ENCODE measurements at places on chromosomes 13 and 19.

GRCh38 chr19:18464646-18465045 is 26.7 kb upstream of the ISYNA1 start:
- no peak for DNase-seq

GRCh38 chr19:2046046-2046907 is 4.8 kb downstream of the MKNK2 start:
- peak; percentile 10 for DNase-seq

DNA sequence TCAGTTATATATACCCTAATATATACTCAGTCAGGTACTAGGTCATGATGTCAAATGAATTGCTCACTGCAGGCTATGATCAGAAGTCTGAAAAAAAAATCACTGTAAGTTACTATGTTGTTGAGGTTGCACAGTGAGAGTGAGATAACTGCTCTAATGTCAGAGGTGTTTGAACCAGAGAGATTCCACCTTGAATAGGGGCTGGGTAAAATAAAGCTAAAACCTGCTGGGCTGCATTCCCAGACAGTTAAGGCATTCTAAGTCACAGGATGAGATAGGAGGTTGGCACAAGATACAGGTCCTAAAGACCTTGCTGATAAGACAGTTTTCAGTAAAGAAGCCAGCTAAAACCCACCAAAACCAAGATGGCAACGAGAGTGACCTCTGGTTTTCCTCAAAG is 10.2 kb downstream of the EPSTI1 start:
- no peak for DNase-seq

- no peak for DNase-seq
Measured at GRCh38 chr13:106117035-106117434, 418.4 kb downstream of the EFNB2 start.

DNA sequence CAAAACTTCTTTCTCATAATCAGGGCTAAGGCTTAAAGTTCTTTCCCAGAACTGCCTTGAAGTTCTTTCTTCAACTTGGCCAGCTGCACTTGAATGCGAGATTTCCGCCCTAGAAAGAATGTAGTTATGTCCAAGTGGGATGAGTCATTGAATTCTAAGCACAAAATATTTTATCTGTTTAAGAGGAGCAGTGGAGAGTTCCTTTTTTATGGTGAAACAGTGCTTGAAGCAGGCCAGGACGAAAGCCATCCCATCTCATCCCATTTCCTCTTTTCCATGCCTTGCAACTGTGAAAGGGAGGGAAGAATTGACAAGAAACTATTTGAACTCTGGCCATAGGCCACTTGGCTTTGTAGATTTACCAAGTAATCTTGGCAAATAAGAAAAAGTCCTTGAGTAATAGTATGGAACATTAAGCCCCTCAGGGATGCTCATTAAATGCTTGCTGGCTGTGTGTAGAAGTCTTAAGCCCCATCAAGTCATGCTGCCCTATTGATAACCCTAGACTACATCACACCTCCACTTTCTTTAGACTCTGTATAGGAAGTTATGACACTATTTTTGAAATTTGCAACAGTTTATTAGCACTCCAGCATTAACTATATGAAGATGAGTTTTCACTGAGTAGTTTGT is 174.5 kb downstream of the KCTD12 start:
- DNase-seq: no peak

- DNase-seq: no peak
Measured at GRCh38 chr19:57327993-57328392, 7.7 kb downstream of the ZNF543 start.

- no peak for DNase-seq
Measured at GRCh38 chr13:38905081-38905480, 85.5 kb downstream of the STOML3 start.

DNA sequence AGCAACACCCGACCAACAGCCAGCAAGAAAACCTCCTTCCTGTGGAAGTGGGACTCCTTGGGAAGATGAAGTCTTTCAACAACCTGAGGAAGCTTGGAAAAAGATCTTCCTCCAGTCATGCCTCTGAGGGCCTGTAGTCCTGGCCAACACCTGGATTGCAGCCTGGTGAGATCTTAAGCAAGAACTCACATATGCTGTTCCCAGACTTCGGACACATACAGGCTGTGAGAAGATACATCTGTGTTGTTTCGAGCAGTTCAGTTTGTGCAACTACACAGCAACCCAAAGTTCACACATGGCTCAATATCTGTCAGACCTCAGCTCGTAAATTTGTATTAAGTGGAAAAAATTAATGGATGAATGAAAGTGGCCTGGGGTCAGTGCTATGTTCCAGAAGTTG is 65.1 kb upstream of the UBAC2 start:
- no peak for DNase-seq

- DNase-seq: no peak
Measured at GRCh38 chr13:25890671-25891212, 161.1 kb downstream of the SHISA2 start.

GRCh38 chr19:32908641-32909190 is 39.1 kb upstream of the SLC7A9 start:
- no peak for DNase-seq

GRCh38 chr19:16446108-16446723 is 25.6 kb downstream of the EPS15L1 start:
- no peak for DNase-seq

DNA sequence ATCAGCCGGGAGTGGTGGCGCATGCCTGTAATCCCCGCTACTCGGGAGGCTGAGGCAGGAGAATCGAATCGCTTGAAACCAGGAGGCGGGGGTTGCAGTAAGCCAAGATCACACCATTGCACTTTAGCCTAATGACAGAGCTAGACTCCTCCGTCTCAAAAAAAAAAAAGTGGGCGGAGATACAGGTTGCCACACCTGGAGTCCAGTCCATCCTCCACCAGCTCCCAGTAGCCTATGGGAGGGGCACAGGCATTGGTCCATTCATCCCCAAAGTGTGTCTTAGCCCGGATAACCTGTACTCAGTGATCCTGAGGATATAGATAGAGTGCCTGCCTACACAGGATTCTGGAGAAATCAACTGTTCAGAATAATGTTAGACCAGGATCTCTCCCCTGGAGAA is 3.4 kb upstream of the DOT1L start:
- no peak for DNase-seq

- DNase-seq: no peak
Measured at GRCh38 chr13:99155821-99156220, 44.8 kb upstream of the UBAC2 start.

DNA sequence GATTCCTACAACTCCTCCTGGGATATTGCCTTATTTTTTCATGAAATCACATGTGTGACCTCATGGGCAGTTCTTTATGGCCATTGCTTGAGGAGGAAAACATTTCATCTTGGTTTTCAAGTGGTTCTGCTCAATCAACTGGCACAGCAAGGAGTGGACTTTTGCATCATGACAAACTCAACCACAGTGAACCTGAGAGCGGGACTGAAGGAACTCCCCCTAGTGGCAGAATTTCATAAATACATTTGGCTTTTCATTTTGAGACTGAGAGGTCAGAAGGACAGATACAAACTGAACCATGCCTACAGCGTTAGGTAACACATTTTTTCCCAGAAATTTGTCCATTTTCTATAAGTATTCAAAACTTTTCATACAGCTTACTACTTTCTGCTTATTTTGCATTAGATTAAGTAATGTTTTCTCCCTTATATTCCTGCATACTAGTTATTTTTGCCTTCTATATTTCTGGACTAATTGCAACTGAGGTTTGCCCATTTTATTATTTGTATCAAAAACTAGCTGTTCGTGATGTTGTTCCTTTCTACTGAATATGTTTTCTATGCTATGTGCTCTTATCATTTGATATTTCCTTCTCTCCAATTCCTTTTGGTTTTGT is 13.4 kb upstream of the SIGLEC12 start:
- peak; percentile 26 for DNase-seq

- no peak for DNase-seq
Measured at GRCh38 chr13:75236774-75237173, 245.2 kb downstream of the TBC1D4 start.

DNA sequence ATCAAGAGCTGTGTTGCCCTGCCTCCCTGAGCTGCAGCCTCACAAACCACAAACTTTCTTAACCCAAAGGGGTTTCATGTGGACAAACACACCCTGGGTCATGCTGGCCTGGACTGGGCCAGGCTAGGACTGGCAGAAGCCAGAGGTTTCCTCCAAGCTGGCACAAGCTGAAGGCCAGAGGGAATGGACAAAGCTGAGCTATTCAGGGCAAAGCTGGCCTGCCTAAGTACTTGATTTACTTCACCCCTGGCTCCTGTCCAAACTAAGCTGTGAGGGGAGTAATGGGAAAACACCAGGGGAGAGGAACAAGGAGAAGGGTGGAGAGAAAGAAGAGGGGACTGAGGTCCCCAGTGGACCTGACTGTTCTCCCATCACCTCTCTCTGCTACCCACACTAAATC is 6.2 kb downstream of the CPAMD8 start:
- no peak for DNase-seq

DNA sequence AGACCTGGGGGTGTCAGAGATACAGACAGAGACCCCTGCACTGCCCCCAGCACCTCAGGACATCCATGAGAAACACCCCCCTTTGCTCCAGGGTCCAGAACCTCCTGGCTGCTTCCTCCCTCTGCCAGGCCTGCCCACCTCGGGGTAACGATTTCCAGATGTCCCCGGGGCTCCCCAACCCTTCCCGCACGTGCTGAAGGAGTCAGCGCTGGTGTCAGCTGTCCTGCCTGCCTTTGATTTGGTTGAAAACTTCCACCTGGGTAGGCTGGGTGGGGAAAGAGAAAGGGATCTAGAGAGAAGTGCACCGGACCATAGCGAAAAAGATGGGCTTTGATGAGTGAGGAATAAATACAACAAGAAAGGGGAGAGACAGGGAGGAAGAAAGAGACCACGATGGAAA is 1.5 kb upstream of the CGB7 start:
- no peak for DNase-seq
